Spinal cord (tissue), 10 donors: ENCODE measurements at places on chromosomes 13 and 19. TPM values are rescaled to one million over a fixed set of nuclear protein-coding genes. Genes with fewer than 3 reads are reported as not detected.

GRCh38 chr13:51995677-51996551 lies 15.3 kb downstream of the ATP7B start:
- no peak for DNase-seq

GRCh38 chr13:46122304-46122703 lies 17.5 kb upstream of the CPB2 start:
- no peak for DNase-seq

- DNase-seq: no peak
Observed at GRCh38 chr13:62706048-62706447, 1290.4 kb upstream of the PCDH20 start.

GRCh38 chr19:7266832-7267231 lies 27.4 kb downstream of the INSR start:
- DNase-seq: no peak

DNA sequence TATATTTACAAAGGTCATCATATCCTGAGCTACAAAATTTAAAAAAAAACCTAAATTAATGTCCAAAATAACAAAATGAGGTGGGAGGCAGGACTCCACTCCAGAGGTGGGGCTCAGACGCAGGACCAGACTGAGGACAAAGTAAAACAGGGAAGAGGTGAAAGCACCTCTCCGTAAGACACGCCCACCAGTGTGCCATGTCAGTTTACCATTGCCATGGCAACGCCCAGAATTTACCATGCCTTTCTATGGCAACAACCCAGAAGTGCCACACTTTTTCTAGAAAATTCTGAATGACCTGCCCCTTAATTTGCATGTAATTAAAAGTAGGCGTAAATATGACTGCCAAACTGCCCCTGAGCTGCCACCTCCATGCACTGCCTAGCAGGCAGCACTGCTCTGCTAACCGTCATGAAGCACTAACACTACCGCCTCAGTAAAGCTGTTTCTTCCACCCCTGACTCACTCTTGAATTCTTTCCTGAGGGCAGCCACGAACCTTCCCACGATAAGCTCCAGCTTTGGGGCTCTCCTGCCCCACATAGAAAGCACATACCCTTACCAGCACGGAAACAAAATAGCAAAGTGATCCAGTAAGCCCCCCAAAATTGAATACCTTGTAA lies 22.3 kb upstream of the PDCD5 start:
- no peak for DNase-seq

- DNase-seq: no peak
Observed at GRCh38 chr19:16619457-16619856, 8.5 kb downstream of the MED26 start.

- no peak for DNase-seq
Observed at GRCh38 chr19:30739394-30739793, 367.2 kb downstream of the ZNF536 start.

- no peak for DNase-seq
Observed at GRCh38 chr13:57582032-57582431, 49.5 kb upstream of the PCDH17 start.

GRCh38 chr19:47407417-47407774 lies 11.9 kb downstream of the MEIS3 start:
- no peak for DNase-seq

- DNase-seq: no peak
Observed at GRCh38 chr19:33758541-33759013, 38.1 kb upstream of the KCTD15 start.

DNA sequence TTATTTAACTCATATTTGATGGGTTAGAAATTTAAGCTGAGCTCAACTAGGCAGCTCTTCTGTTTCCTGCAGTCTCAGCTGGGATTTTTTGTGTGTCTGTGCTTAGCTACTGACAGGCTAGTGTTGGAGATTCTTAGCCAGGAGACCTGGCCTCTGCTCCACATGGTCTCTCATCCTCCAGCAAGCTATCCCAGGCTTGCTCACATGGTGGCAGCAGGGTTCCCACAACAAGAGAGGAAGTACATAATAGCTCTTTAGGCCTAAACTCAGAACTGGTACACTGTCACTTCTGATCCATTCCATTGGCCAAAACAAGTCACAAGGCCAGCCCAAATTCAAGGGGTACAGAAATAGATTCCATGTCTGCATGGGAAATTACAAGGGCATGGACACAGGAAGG lies 406.2 kb downstream of the SUCLA2 start:
- DNase-seq: no peak

DNA sequence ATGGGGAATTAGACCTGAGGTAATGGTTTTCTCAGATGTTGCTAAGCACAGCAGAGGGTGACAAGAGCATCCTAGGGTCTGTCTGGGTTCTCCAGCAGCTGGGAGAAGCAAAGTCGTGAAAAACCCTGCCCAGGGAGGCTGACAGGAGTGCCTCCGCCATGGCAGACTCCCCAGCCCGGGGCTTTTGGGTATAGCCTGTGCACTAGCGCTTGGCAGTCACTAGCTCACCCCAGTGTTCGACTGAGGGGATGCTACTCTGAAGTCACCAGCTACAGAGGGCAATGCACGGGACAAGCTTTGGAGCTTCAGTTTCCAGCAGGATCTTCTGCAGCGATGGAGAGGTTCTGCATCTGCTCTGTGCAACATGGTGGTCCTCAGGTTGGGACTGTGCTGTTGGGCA lies 87.5 kb downstream of the ING1 start:
- DNase-seq: no peak

DNA sequence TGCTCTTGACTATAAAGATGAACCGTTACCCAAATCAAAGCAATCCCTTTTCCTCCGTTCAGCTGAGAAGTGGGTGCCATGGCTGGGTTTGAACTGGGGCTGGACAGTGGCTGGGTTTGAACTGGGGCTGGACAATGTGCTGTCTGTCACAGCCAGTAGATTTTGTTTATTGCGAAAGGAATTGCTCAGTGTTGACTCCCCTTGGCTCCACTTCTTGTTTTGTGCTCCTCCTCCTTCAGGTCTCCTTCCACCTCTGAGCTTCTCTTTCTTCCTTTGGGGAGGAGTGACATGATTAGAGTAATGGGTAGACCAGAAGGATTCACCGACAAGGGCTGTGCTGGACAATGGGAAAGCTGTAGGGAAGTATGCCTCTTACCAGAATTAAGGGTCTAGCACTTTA lies 19.4 kb upstream of the MBNL2 start:
- DNase-seq: no peak

- DNase-seq: no peak
Observed at GRCh38 chr13:32674503-32674902, 88.3 kb downstream of the PDS5B start.

- no peak for DNase-seq
Observed at GRCh38 chr13:111790621-111791020, 276.3 kb upstream of the SOX1 start.

GRCh38 chr13:24625870-24626849 lies 54.0 kb upstream of the ATP12A start:
- DNase-seq: no peak

- DNase-seq: peak; percentile 35
Observed at GRCh38 chr13:41652735-41653361, 195.5 kb downstream of the RGCC start.

GRCh38 chr19:30212574-30212973 lies 159.6 kb upstream of the ZNF536 start:
- no peak for DNase-seq

DNA sequence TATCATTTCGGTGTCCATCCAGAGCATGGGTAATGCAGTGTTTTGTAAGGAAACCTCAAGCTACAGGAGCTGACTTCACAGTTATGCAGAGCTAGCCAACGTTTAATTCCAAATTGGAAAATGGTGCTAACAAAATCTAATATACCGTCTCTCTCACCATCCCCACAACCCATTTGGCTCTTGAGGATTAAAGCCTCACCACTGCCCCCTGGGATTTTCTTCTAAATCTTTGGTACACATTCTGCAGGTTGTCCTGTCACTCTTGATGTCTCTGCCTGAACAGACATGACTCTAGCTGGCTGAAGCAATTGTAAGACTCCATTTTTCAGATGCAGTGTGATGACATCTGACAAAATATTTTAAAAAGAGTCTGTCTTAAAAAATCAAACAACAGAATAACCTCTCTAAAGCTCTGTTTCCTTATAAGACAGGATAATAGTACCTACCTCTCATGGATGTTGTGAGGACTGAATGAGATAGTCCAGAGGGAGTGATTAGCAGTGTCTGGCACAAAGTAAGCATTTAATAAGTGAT lies 451.8 kb downstream of the SUCLA2 start:
- no peak for DNase-seq

GRCh38 chr13:108924134-108924533 lies 294.7 kb downstream of the MYO16 start:
- no peak for DNase-seq

DNA sequence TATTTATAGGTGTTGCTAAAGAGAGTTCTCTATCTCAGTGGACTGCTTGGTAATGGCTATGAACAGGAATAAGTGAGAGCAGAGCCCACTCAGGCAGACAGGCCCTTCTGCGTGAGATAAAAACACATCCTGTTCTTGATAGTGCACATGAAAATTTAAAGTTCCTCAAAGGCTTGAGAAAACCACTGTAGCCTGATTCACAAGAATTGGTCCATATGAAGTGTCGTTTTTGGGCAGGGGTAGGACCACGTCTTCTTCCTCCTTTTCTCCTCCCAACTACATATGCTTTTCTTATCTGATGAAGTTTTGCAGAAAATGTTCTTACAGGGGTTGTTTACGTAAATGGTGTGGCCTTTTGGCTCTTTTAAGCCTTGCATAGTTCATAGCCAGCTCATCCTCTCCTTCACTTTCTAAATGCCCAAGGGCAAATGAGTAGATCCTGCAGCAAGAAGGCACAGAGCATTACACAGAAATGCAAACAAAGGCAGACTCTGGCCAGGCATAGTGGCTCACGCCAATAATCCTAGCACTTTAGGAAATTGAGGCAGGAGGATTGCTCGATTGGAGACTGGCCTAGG lies 53.8 kb downstream of the RNF6 start:
- DNase-seq: no peak

DNA sequence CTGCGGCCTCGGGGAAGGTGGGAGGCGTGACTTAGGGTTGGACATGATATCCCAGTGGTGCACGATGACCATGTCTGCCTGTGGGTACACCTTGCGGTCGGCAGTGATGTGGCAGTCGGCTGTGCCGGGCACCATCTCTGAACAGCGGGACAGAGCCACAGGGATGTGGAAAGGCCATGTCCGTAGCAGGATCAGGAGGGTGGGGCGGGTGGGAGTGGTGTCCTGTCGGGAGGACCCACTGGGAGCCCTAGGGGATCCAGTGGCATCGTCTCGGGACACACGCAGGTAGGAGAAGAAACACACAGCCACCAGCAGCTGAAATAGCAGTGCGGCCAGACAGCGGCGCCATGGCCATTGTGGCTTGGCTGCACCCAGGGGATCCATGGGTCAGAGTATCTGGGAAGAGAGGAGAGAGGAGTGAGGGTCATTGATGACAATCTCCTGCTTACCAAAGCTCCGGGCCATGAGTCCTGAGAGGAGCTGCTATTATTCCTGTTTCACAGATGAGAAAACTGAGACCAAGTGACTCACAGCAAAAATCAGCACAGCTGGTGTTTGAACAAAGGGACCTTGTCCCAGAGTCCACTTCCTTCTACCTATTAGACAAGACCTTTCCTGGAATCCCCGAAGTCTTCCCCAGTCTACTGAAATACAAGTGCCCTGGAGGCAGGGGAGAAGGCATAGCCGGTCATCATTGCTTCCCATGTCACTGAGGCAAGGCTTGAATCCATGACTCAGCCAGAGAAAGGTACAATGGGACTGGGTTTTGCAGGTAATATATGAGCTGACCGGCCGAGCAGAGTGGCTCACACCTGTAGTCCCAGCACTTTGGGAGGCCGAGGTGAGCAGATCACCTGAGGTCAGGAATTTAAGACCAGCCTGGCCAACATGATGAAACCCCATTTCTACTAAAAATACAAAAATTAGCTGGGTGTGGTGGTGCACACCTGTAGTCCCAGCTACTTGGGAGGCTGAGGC lies 5.2 kb upstream of the FUT6 start:
- DNase-seq: no peak

GRCh38 chr13:32045982-32046785 lies 14.6 kb downstream of the FRY start:
- no peak for DNase-seq

- no peak for DNase-seq
Observed at GRCh38 chr13:79831556-79831955, 350.6 kb downstream of the NDFIP2 start.

DNA sequence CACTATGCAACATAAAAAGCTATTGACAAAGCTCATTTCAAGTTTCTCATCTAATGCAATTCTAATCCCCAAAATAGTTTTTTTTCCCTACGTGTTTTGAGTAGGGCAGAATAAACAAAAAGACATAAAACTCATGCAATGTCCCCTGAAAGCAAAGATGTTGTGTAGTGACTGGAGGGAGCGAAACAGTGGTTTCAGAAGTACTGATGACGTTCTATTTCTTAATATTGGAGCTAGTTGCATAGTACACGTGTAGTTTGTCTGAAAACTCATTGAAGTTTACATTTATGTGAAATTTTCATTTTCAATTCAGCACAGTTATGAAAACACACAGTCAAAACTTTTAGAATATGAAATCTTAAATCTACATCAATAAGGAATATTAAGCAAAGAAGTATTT lies 31.6 kb downstream of the USP12 start:
- no peak for DNase-seq

TUBA3C gene
- total RNA-seq: not detected

SPACA7 gene
- not detected for total RNA-seq

CEACAM16 gene
- total RNA-seq: not detected

USP12 gene
- 20.6 TPM for total RNA-seq

SIGLECL1 gene
- total RNA-seq: not detected

JAK3 gene
- total RNA-seq: 4.3 TPM

CCDC8 gene
- 16.6 TPM for total RNA-seq
